ENCODE measurements at places on chromosomes 1 and 21.

DNA sequence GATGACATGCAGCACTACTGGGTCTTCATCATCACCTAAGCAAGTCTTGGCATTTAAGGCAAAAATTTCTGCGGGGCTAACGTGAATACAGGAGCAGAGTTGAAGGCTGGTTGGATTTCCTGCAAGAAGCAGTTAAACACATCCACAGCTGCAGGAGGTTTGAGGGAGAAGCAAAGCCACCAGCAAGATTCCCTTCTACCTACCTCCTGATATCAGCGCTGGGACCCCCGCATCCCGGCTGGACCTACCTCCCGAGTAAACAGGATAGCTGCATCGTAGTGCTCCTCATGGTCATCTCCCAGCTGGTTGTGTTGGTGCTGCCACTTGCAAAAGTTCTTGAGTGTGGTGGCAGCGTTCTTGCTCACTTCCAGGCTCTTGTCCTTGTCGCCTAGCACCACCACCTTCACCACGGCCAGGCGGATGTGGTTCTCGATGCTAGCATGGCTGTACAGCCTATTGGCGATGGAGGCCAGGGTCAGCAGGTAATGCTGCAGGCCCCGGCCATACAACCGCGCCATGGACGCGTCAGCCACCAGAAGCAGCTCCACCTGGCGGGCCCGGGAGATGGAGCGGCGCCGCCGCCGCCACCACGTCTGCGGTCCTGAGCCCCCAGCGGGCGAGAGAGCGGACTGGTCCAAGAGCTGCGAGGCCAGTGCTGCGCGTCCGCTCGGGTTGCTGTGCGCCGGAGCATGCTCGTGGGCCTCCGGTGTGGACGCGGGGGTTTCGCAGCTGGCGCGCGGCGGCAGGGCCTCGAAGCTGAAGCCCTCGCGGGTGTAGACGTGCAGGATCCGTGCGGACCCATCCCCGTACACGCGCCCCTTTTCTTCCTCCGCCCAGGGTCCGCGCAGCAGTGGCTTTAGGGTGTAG is 1.6 kb downstream of the ADAMTS5 start:
- peak; percentile 82 for DNase-seq

DNA sequence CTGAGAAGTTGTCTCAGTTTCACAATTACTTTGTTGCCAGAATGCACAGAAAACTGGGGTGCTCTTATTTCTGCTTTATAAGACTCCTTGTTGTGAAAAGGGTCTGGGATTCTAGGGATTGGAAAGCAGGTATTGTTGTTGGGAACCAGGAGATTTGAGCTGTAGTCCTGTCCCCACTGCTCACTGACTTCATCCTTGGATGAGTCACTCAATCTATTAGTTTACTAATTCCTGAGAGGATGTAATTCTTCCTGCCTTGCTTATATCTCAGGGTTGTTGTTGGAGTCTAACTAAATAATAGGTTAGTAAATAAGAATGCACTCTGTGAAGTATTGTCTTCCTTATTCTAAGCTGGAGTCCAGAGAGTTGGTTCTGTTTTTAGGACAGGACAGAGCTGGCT is 172.5 kb upstream of the GALNT2 start:
- DNase-seq = no peak

DNA sequence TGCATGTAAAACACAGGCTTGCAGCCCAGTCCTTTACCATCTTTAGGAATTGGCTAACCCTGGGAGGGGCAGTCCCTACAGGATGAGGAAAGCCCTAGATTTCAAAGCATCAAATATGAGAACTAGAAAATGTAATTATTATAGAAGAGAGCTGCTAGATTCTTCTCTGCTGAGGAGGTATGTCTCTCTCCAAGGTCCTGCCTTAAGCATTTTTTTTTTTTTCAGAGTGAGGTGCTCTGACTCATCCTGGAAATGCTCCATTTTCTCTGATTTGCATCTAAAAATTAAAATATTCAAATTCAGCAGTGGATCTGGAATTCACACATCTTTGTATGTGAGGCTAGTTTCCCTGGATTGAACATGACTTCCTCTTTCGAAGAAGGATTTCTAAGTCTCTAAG is 149.8 kb downstream of the ZNF648 start:
- no peak for DNase-seq

GRCh38 chr1:205272536-205272935 is 44.8 kb downstream of the TMCC2 start:
- DNase-seq = no peak

DNA sequence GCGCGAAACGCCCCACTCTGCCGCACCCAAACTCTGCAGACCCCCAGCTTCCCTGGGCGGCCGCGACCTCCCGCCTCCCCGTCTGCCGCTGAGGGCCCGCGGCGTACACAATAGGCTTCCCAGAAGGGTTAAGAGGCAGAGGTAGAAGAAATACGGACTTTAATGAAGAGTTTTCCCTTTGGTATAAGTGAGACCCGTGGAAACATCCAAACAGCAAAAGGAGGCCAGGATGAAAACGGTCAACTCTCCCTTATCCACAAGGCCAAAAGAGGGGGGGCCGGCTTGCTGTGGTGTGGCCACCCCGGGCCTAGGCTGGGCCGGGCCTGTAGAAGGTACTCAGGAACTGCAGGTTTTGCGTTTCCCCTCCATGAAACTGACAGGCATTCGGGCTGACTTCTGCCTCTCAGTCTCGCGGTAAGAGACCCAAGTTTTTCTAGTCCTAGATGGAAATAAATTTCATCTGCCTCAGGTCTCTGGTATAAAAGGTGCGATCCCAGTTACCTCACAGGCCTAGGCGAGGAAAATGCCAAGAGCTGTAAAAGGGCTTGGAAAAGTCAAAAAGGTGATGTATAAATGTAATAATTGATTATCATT is 671 bp upstream of the PYGO2 start:
- no peak for DNase-seq

DNA sequence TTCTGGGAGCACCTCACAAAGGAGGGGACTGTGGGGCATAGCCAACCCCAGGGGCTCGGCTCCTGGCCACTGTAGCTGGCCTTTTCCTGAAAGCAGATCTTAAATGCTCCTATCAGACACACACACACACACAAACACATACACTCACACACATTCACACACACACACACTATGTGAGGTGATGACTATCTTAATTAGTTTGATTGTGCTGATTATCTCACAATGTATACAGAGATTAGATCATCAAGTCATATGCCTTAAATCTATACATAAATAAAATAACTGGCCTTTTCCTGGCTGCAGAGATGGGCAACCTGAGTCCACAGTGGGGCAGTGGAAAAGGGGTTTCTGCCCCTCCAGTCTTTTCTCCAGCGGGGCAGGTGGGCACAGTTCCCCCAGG is 27.1 kb downstream of the LGR6 start:
- no peak for DNase-seq

GRCh38 chr1:197510691-197511378 is 242.8 kb downstream of the CRB1 start:
- no peak for DNase-seq

- DNase-seq = no peak
Observed at GRCh38 chr1:222931023-222931422, 116.2 kb downstream of the DISP1 start.

GRCh38 chr1:201419256-201419655 is 2.3 kb downstream of the TNNI1 start:
- DNase-seq = no peak

DNA sequence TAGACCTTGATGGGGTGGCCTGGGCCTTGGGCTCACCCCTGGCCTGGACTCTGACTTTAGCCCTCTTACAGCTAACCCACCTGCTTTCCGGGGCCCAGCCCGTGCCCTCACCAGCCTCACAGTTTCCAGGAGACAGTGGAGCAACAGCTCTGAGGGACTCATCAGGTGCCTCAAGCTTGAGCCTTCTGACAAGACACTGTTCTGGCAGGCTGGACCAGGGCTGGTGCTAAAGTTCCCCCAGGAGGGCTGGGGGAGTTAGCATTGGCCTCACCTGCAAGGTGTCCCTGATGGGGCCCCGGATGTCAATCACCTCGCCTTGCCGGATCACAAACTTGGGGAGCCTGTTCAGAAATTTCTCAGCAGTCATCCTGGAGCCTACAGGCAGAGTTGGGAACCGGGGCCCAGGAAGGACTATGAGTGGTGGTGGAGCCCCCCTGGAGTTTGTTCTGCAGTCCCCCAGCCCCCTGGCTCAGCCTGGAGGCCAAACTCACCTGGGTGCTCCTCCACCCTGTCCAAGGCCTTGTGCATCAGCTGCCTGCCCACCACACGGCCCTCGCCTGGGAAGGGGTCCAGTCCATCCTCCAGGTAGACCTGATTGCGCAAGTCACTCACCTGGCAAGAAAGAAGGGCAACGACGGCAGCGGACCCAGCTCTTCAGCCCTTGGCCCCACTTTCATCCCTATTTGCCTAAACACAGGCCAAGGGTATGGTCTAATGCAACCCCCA is 4.1 kb downstream of the SH3BGRL3 start:
- no peak for DNase-seq

GRCh38 chr1:37323486-37324377 is 150.6 kb upstream of the ZC3H12A start:
- no peak for DNase-seq

DNA sequence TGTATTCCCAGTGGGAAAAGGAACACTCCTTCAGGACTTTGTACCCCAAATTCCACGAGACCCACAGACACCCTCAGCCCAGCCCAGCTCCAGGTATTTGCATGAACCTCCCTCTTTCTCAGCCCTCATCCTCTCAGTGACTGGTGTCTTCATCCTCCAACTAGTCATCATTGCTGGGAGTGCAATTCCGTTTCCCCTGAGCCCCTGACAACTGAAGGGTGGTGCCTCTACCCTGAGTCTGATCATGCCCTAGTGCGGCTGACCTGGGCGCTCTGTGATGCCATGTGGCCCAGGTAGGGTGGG is 3.8 kb upstream of the ZNF692 start:
- DNase-seq = no peak

DNA sequence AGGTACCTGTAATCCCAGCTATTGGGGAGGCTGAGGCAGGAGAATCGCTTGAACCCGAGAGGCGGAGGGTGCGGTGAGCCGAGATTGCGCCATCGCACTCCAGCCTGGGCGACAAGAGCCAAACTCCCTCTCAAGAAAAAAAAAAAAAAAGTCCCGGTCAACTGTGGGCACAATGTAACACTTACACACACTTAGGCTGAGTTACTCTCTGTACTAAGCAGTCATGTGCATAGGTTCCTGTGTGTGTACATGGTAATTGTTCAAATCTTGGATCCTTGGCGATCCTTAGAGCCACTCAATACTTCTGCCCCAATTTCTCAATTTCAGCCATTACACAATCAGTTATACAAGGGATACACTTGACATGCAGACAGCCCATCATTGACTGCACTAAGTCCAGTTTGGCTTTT is 11.6 kb downstream of the SDCCAG8 start:
- DNase-seq = no peak

GRCh38 chr1:208910161-208910560 is 666.0 kb upstream of the PLXNA2 start:
- no peak for DNase-seq

- DNase-seq = peak; percentile 32
Observed at GRCh38 chr1:25360596-25361581, 22.8 kb downstream of the TMEM50A start.

DNA sequence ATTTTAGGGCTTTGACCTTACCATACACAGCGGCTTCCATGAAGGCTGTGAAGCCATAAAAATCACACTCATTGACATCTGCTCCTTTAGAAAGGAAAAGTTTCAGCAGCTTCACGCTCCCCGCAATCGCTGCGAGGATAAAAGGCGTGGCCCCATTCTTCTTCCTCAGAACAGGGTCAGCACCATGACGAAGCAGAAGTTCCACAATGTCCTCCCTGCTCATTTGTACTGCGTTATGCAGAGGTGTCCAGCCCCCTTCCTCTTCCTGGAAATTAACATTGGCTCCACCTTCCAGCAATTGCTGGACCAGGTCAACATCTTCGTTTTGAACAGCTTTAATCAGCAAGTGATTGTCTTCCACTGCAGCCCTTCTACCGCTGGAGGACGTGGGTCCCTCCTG is 2.7 kb downstream of the RNASEL start:
- DNase-seq = no peak

- no peak for DNase-seq
Observed at GRCh38 chr1:43225168-43225567, 44.6 kb upstream of the TMEM125 start.

DNA sequence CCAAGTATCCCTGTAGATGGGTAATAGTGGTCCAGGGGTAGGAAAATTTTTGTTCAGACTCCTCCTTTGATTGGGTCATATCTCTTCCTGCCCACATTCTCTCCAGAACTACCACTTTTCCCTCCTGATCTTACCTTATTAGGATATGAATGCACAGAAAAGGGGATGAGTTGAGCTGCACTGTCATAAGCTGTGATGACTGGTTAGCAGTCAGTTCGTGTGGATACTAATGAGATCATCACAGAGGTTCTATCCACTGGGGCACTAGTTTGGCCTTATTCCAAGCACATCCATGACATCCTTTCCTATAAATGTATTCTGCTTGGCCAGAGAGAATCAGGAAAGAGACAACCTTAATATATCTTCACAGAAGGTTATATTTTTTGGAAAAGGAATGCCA is 22.1 kb upstream of the TBX15 start:
- no peak for DNase-seq

GRCh38 chr1:60695716-60696171 is 386.6 kb upstream of the NFIA start:
- DNase-seq = no peak

GRCh38 chr1:907611-908451 is 15.9 kb upstream of the SAMD11 start:
- DNase-seq = peak; percentile 32

DNA sequence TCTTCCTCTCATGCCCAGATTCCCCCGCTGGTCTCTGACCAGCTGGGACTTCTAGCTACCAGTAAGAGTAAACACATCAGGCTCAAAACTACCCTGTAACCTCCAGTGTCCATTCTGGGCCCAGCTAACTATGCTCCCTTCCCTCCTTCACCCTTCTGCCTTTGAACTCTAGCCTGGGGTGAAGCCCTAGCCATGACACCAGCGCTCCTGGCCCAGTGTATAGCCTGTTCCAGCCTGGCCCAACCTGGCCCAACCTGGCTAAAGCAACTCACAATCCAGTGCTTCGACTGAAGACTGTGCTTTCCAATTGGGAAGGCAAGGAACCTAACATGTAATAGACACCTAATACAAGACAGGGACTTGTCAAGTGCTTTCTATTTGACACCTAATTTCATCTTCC is 27.6 kb downstream of the CSMD2 start:
- no peak for DNase-seq

DNA sequence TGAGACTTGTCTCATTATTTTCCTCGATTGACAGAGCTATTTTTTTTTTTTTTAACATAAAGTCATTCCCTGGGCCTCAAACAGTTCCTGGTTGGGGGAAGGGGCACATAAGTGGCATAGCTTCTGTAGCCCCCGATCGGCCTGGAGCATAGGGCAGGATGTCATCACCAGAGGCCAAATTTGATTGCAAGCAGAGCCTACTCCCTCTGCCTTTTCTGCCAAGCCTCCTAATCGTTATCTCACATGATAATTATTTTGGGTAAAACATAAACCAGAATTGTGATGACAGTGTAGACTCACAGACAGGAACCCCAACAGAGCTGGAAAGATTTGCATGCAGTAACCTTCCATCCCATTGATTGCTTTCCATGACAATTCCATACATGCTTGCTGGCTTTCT is 404.8 kb downstream of the PCP4 start:
- DNase-seq = no peak
